H1 (cell line): ENCODE measurements at places on chromosomes 16 and 17.

GRCh38 chr17:7323731-7324437 is 5.3 kb downstream of the NEURL4 start:
- DNase-seq: peak; percentile 47

DNA sequence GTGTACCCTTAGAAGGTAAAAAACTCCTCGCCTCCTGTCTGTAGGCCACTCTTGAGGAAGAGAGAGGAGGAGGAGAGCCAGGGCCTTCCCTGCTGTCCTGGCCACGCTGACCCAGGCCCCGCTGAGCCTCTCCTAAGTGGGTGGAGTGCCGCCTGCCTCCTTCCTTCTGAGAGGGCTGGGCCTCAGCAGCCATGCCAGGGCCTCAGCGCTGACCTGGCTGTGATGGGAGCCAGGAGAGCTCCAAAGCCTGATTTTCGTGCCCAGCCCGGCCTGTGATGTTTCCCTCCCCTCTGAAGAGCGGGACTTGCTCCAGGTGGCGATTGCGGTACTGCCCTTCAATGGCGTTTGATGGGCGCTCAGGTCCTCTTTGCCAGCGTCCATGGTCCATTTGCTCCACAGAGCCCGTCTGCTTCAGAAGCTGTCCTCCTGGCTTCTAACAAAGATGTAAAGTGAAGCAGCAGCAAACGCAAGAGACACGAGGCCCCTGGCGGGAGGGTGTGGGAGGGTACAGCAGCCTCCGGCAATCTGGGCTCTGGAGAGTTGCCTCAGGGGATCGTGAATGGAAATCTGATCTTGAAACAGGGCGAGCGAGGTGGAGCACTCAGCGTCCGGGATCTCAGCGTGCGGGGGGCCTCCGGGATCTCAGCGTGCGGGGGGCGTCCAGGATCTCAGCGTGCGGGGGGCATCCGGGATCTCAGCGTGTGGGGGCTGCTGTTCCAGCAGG is 93.5 kb downstream of the NPIPB11 start:
- DNase-seq: no peak

GRCh38 chr17:19237389-19238166 is 412 bp downstream of the EPN2 start:
- DNase-seq: no peak

DNA sequence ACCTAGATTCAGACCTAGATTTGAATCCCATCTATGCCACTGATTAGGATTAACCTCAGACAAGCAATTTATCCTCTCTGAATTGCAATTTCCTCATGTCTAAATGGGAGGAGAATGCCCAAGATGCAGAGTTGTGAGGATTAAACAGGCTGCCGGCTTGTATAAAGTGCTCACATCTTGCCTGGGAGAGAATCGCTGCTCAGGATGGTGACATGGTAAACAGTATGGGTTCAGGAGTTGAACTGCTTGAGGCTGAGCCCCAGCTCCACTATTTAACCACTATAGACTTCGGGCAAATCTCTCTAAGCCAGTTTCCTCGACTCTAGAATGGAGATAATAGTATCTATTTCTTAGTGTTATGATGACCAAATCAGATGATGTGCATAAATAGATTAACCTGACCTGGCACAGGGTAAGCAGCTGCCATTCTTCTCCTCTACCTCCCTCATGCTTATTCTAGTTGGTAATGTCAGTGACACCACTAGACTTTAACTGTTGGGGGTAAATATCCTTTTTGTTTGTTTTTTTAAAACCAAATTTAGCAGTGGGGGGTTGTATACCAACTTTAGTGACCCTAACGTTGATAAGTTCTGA is 732 bp upstream of the RPL27 start:
- DNase-seq: no peak

DNA sequence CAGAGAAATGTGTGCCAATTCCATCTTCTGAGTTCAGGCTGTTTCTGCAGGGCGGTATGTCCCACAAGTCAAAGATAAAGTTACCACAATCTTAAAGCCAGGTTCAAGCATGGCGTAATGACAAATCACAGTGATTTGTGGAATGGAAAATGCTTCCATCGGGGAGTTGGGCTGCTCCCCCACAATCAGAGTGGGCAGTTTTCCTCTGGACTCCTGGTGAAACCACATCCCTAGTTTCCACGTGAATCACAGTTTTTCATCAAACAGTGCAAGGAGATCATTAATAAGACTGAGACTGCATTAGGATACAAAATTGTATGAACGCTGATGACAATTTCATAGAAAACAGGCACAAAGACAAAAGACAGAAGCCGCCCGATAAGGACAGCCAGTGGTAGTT is 3.6 kb downstream of the LITAF start:
- no peak for DNase-seq

DNA sequence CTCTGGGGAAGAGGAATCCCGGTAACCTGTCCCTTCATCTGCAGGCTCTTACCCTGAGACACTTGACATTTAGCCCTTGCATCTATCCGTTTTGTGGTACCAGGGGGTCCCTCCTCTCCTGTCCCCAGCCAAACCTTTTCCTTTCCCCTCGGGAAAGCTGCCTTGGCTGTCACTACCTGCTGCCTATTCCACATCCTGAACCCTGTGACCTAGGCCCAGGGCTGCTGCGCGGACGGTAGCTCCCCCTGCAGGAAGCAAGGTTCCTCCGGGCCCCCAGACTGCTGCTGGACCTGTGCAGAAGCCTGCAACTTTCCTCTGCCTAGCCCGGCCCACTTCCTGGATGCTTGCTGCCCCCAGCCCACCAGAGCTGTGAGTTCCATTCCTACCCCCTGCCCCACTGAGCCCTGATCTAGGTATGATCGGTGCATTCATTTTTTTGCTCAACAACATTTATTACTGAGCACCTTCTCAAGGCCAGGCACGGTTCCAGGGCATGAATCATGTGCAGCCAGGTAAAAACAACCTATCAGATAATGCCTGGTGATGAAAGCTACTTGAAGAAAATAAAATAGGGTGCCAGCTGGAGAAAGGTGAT is 10.5 kb upstream of the ALDOA start:
- DNase-seq: no peak

GRCh38 chr17:57158325-57158724 is 73.3 kb downstream of the AKAP1 start:
- no peak for DNase-seq

DNA sequence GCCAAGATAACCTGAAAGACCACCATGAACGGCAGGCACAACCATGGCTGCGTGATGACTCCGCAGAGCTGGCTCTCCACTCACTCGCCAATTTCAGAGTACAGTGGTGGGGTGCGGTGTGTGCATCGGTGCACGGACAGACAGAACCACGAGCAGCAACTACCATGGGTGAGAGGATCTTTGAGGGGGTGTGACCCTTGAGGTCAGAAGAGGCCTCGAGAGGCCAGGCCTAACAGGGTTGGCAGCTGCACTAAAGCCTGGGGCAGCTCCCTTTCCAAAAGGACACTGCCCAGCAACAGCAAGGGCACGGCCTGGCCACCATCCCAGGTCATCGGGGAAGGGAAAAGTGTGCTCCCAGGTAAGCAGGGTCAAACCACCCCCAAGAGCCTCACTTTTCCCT is 1.9 kb upstream of the ECI1 start:
- no peak for DNase-seq

- DNase-seq: no peak
Observed at GRCh38 chr17:68542698-68543463, 30.7 kb downstream of the PRKAR1A start.

DNA sequence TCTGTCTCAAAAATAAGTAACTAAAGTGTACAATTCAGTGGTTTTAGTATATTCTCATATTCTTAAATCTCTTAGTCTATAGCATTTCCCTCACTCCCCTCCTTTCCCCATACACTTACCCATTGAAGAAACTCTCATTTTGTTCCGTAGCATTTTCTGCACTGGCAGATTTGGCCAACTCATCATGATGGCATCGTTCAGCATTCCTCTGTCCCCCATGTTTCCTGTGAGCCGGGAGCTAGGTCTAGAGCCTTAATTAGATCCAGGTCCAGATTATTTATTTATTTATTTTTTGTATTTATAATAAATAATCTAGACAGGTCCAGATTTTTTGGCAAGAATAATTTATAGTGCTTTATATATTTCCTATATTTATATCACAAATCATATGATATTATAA is 31.0 kb downstream of the HEATR3 start:
- DNase-seq: no peak
